ENCODE measurements at places on chromosomes 16 and 17. TPM values are rescaled to one million over a fixed set of nuclear protein-coding genes. Genes with fewer than 3 reads are reported as not detected.

GRCh38 chr17:43634591-43635125, 27.1 kb downstream of the MEOX1 start:
- no peaks in the 10 kb centered on the region for H3K4me1 ChIP-seq
- H3K27me3 ChIP-seq = no peaks in the 10 kb centered on the region
- H3K4me3 ChIP-seq = no peak overlapping the region
- H3K36me3 ChIP-seq = no peaks in the 10 kb centered on the region
- no peak overlapping the region for H3K27ac ChIP-seq

DNA sequence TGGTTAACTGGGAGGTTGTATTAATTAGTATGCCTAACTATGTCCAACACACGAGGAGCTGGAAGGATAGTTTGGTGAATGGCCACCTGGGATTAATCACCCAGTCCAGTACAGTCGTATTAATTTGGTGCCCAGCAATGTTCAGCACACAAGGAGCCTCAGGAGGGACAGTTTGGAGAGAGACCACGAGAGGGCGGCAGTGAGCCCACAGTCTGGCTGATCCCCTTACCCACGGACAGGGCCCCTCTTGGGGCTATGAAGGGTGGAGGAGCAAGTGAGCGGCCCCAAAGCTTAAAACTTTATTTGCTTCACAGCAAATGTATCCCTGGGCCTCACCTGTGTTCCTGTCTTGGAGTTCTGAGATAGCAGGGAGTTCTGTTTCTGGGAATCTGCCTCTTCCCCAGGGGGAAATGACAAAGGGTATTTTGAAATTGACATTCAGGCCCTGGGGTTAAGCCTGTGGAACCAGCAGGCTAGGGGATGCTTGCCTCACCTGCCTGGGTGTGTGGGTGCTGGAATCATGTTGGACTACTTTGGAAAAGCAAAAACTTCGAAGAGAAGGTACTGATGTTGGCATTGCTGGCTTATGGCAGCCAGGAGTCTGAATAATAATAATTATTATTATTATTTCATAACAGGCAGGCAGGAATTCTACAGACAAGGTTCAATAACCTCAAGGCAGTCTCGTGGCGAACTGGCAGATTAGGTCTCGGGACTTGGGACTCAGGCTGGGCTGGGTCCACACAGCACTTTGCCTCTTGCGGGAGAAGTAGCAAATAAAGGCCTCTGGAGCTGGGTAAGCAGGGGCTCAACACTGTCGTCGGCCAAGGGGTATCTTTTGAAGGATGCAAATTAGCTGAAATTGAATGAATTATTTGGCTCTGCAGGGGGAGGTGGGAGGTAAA, 227.6 kb upstream of the ASIC2 start:
- no peak overlapping the region for H3K27ac ChIP-seq
- no peaks in the 10 kb centered on the region for H3K27me3 ChIP-seq
- no peaks in the 10 kb centered on the region for H3K4me1 ChIP-seq
- no peaks in the 10 kb centered on the region for H3K36me3 ChIP-seq

DNA sequence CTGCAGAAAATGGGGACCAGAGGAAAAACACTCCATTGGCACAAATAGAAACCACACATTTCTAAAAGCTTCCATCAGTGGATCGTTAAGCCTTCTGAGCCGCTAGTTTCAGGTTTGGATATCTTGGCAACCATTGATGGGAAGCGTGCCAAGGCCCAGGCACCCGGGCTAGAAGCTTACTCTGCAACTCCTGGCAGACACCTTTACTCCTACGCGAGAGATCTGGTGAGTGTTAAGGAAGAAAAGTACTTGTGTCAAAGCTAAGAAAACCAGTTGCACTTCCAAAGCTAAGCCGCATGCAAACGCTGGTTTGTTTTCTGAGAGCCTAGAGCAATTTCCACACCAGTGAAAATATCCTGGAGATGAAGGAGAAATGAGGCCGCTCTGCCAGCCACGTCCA, 472.4 kb downstream of the PMP22 start:
- no peak overlapping the region for H3K27ac ChIP-seq
- no peak for DNase-seq
- H3K4me3 ChIP-seq = no peak overlapping the region
- H3K4me1 ChIP-seq = no peaks in the 10 kb centered on the region

DNA sequence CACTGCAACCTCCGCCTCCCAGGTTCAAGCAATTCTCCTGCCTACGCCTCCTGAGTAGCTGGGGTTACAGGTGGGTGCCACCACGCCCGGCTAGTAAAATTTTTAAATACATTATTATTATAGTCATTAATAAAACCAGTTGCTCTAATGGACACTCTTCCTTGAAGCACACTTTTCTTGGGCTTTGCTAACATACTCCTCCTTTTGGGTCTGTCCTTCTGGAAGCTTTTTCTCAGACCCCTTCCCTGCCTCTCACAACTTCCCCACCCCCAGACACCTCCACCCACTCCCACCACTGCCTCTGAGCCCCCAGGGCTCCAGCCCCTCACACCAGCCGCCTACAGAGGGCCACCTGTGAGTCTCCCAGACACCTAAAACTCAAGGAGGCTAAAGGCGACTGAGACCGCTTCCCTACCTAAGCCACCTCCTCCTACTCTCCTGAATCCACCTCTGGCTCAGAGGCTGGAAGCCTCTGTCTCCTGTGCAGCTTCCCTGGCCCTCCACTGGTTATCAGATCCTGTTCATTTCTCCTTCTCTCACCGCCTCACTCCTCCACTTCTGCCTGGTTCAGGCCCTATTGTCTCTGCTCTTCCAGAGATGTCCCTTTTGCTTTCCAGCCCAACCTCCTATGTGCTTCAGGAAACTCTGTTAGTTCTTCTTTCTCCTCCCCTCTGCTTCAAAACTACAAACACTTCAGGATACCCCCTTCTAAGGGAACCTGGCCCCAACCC, 2.1 kb upstream of the CUEDC1 start:
- H3K27me3 ChIP-seq = peaks cover 42% of the 10 kb centered on the region
- no peaks in the 10 kb centered on the region for H3K36me3 ChIP-seq
- H3K27ac ChIP-seq = no peak overlapping the region
- H3K4me1 ChIP-seq = peaks cover 27% of the 10 kb centered on the region

DNA sequence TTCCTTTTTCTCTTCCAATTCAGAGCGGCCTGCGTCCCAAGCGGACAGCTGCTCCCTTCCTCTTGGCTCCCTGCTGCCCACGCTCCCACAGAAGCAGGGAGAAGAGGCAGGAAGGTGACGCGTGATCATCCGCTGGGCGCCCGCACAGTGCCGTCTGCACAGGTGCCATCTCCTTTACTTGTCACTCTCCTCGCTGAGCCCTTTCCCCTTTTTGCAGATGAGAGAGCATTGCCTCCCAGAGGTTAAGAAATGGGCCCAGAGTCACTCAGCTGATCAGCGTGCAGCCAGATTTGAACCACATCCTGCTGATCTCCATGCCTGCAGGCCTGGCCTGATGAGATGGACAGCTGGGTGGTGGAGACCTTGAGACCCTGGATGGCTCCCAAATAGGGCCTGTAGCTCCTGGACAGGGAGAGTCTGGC, 299.8 kb downstream of the SEC14L1 start:
- no peaks in the 10 kb centered on the region for H3K36me3 ChIP-seq
- DNase-seq = no peak
- H3K27me3 ChIP-seq = no peaks in the 10 kb centered on the region
- peaks cover 20% of the 10 kb centered on the region for H3K4me1 ChIP-seq
- no peak overlapping the region for H3K27ac ChIP-seq

- H3K4me3 ChIP-seq = no peak overlapping the region
- H3K27me3 ChIP-seq = no peaks in the 10 kb centered on the region
- DNase-seq = no peak
- H3K36me3 ChIP-seq = peaks cover 30% of the 10 kb centered on the region
Measured at GRCh38 chr17:37088913-37089312, 140.2 kb downstream of the AATF start.

GRCh38 chr16:66639091-66639885, 34.8 kb downstream of the CMTM3 start:
- peak overlapping the region; percentile 78 for H3K27ac ChIP-seq
- no peaks in the 10 kb centered on the region for H3K36me3 ChIP-seq
- H3K27me3 ChIP-seq = no peaks in the 10 kb centered on the region
- no peak for DNase-seq
- H3K4me3 ChIP-seq = 0 out of 2 replicates have a peak overlapping the region, but pooled peaks have one; percentile 0

- DNase-seq = peak; percentile 81
- H3K36me3 ChIP-seq = peaks cover 20% of the 10 kb centered on the region
- 0 out of 2 replicates have a peak overlapping the region, but pooled peaks have one; percentile 76 for H3K27ac ChIP-seq
- no peaks in the 10 kb centered on the region for H3K27me3 ChIP-seq
- no peak overlapping the region for H3K4me3 ChIP-seq
Measured at GRCh38 chr16:85659805-85660511, 28.8 kb downstream of the GINS2 start.

- no peak overlapping the region for H3K27ac ChIP-seq
- H3K4me1 ChIP-seq = no peaks in the 10 kb centered on the region
- no peak for DNase-seq
Measured at GRCh38 chr16:78297066-78297666, 197.7 kb downstream of the WWOX start.

- no peaks in the 10 kb centered on the region for H3K27me3 ChIP-seq
- H3K4me3 ChIP-seq = no peak overlapping the region
- H3K27ac ChIP-seq = no peak overlapping the region
- no peaks in the 10 kb centered on the region for H3K4me1 ChIP-seq
Measured at GRCh38 chr17:68566442-68566738, 34.8 kb downstream of the FAM20A start.

- H3K4me1 ChIP-seq = peaks cover 7% of the 10 kb centered on the region
- no peaks in the 10 kb centered on the region for H3K27me3 ChIP-seq
- no peak for DNase-seq
- peak overlapping the region; percentile 63 for H3K27ac ChIP-seq
- no peak overlapping the region for H3K4me3 ChIP-seq
Measured at GRCh38 chr16:3084969-3085670, 14.0 kb downstream of the ZSCAN10 start.

DNA sequence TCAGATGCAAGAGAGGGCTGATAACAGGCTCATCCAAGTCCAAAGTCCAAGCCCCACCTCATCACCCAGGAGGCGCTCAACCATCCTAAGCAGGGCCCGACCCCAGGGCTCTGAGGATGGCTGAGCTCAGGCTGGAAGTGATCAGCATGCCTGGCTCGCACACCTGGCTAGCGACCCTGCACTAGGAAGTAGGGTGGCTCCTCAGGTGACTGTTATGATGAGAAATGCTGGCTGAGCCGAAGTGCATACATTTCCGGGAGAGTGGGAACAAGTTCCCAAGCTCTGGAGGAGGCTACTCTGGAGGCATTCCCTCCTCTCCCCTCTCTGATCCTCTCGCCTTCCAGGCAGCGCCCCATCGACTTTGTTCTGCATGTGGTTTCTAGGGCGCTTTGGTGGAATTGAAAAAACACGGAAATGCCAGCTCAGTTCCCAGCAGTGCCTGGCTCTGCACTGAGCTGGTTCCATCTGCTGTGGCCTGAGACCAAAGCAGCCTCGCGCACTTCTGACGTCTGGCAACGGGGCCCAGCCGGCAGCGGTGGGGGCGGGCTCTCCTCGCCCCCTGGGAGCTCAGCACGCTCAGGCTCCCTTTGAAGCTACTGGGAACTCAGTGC, 130.3 kb downstream of the IRF8 start:
- H3K36me3 ChIP-seq = no peaks in the 10 kb centered on the region
- peaks cover 8% of the 10 kb centered on the region for H3K4me1 ChIP-seq
- peak; percentile 14 for DNase-seq
- no peak overlapping the region for H3K4me3 ChIP-seq
- no peak overlapping the region for H3K27ac ChIP-seq

DNA sequence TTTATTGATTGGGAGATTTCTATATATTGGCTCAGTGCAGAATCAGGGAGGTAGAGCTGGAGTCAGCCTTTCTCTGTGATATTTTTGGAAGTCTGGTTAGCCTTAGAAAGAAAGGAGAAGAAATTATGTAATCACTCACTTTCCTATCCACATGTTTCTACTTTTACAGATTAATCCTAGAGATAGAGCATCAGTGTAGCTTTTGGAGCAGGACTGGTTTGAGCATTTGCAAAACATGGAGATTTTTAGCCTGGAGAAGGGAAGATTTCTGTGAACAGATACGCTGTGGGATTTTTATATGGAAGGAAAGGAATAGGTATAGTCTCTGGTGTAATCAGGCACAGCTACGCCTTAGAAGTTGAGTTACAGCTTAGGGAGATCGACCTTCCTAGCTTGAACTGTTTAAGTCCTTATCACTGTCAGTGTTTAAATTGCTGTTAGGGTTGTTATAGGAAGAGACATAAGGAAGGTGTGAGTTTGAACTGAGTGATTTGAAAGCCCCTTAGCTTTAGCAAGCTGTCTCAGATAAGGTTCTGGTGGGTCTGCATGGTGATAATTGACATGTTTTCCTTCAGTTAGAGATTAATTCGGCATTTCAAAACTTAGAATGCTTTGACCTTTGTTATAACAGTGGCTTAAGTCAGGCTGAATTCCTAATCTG, 20.5 kb downstream of the METTL9 start:
- DNase-seq = no peak
- no peaks in the 10 kb centered on the region for H3K4me1 ChIP-seq
- H3K4me3 ChIP-seq = no peak overlapping the region
- no peaks in the 10 kb centered on the region for H3K27me3 ChIP-seq

GRCh38 chr17:71870546-71870862, 250.3 kb upstream of the SOX9 start:
- H3K4me3 ChIP-seq = no peak overlapping the region
- DNase-seq = no peak
- H3K36me3 ChIP-seq = no peaks in the 10 kb centered on the region
- no peaks in the 10 kb centered on the region for H3K4me1 ChIP-seq

PLCG2 gene
- 5.9 TPM for total RNA-seq

MT3 gene
- total RNA-seq = not detected

CMTM2 gene
- not detected for total RNA-seq
